Activated CD8-positive, alpha-beta memory T cell treated with anti-CD3 and anti-CD28 coated beads for 36 hours (primary cell): ENCODE measurements at places on chromosomes 5 and 9. TPM values are rescaled to one million over a fixed set of nuclear protein-coding genes. Genes with fewer than 3 reads are reported as not detected.

PCDHGC4 gene
- total RNA-seq, result not detected

OR1Q1 gene
- total RNA-seq, result not detected

PCDHGA6 gene
- 0.06 TPM for total RNA-seq

ANKRD34B gene
- not detected for total RNA-seq

SLC31A2 gene
- 4.2 TPM for total RNA-seq
